ENCODE measurements at places on chromosomes 1 and 21.

- no peak for DNase-seq
Measured at GRCh38 chr1:61910035-61910434, 167.8 kb downstream of the PATJ start.

DNA sequence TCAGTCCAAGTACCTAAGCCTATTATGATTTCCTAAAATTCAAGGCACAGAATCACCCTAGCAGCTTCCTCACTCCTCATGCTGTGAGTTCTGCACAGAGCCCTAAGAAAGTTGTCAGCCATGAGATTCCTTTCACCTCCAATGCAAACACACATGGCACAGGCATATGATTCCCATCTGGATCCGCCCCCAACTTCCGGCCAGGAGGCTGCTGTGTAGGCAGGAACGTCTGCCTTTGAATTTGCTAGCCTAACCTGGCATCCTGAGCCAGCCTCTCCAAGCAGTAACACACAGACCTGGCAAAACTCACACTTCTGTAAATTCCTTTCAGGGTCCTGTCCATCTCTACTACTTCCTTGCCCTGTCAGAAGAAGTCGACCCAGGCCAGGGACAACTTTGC is 521.1 kb upstream of the BEND5 start:
- DNase-seq: no peak

- DNase-seq: no peak
Measured at GRCh38 chr1:155073377-155074242, 5.0 kb upstream of the EFNA3 start.

DNA sequence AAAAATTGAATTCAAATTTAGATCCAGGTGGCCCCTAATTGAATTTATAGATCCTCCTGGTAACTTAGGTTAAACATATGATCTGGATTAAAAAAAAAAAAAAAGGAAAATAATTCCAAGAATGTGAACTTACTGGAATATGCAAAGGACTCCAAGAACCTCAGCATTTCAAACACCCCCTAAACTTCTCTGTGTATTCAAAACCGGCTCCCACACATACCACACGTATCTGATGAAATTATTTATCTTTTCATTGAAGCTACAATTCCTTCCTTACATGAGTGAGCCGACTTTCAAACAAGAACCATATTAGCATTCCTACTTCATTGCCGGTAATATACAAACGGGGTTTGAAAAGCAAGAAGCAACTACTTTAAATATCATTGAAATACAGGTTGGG is 61.4 kb upstream of the FMN2 start:
- DNase-seq: no peak

DNA sequence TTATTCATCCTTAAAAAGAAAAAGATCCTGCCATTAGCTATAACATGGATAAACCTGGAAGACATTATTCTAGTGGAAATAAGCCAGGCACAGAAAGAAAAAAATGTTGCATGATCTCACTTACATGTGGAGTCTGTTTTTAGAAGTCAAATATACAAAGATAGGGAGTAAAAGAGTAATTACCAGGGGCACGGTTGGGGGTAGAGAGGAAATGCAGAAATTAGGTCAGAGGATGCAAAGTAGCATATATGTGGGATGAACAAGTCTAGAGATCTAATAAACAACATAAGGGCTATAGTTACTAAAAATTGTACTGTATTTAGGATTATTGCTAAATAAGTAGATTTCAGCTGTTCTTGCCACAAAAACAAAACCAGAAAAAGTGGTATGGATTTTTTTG is 61.4 kb upstream of the CD53 start:
- no peak for DNase-seq

DNA sequence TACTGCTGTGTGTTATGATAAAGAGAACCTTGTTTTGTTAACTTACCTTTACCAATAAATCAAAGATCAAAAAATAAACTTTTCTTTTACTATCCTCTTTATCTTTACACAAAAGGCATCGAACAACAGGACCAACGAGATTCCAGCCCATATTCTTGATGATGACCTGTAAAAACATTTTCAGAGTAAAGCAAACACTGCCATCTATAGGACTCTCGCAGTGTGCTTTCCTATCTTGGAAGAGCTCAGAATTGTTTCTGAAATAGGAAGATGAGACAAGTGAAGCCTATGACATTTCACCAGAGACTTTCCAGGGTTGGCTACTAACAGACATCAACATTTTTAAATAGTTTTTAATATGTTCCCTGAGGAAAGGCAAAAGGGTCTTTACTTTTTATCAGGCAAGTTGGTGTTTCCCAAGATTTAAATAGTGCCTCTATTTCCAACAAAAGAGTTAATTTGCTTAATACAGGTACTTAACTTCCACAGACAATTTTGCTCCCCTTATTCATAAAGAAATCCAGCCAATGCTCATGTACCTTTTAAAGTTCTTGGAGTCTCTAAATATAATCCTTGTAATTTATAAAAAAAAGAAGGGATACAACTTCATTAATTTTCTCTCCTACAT is 7.3 kb downstream of the GLMN start:
- DNase-seq: peak; percentile 59

- no peak for DNase-seq
Measured at GRCh38 chr1:84720221-84720780, 30.0 kb upstream of the SSX2IP start.

DNA sequence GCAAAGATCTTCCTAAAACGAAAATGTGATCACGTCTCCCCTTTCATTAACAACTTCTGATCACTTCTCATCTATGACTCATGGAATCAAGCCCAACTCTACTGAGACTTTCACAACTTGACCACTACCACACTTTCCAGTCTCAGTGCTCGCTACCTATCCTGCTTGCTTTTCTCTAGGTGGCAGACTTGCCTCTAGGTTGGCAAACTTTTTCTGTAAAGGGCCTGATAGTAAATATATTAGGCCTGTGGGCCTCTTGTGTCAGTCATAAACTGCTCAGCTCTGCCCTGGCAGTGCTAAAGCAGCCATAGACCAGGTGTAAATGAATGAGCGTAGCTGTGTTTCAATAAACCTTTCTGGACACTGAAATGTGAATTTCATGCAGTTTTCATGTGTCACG is 21.5 kb upstream of the HMGB4 start:
- DNase-seq: no peak

DNA sequence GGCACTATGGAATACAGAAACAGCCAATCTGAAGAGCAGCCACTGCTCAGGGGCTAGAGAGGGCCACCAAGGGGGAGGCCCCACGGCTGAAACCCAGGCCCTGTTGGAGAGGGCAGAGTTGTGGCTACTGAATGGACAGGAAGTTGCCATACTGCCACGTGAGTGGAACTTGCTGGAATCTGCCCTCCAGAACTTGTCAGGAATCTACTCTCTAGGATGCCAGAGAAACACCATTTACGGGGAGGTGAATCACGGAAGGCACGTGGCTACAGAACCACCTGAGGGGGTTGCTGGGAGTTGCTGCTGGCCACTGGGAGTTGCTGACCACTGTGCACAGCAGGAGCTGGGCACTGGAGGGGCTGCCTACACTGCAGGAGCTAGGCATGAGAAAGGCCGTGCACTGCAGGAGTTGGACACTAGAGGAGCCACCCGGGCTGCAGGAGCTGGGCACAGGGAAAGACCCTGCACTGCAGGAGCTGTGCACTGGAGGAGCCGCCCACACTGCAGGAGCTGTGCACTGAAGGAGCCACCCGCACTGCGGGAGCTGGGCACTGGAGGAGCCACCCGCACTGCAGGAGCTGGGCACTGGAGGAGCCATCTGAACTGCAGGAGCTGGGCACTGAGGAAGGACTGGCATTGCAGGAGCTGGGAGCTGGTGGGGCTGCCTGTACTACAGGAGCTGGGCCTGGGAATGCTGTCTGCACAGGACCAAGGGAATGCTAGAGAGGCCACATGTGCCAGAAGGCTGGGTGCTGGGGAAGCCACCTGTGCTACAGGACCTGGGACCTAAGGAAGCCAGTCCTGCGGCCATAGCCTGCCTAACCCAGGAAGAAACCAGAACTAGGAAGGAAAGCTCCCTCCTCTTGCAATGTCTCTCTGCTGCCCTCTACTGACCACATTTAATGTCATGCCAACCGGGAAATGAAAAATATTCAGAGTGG is 343.4 kb downstream of the MATN1 start:
- DNase-seq: peak; percentile 73

DNA sequence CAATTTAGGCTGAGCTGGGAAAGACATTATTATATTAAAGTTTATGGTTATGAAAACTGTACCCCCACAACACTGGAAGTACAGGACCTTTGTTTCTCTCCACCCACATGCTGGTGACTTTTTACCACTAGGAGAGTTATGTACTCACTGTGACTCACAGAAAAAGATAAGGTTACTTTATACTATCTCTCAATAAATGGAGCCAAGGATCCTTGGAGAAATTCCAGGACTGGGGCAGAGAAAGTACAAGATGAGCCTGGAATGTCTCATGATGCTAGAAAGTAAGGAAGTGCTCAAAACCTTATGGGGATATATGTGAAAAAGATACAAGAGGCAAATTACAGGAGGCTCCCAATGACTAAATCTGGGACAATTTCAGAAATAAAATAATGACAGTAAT is 63.9 kb upstream of the C1orf105 start:
- DNase-seq: no peak

GRCh38 chr1:224615861-224616755 is at the start of gene CNIH3:
Gene CNIH3 (plus strand): TSS chr1:224616317. CDS start chr1:224617175, 858 bp downstream.
- DNase-seq: peak; percentile 57

DNA sequence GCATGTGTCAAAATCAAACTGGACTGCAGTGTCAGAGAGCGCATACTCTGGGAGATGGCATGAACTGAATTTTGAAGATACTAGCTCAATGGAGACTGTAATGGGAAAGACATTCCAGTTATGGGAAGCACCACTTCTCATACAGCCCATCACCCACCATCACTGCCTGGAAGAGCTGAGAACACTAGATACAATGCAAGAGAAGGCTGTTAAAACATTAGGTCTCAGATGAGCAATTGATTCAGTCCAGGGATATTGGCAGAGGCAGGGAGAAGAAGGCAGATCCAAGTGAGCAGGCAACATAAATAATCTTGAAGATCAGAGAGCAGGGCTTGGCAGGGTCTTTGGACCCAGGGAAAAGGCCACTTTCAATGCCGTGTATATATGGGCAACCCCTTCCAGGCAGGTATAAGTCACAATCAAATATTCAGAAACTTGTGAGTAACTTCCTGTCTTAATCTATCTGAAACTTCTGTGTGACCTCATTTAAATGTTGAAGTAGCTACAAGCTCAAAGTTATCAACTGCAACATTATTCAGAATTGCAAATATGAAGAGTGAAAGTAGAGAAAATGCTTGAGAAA is 290.3 kb upstream of the SGIP1 start:
- DNase-seq: no peak

GRCh38 chr1:207051191-207051943 is at the start of gene YOD1:
Gene YOD1 (minus strand): TSS chr1:207051208. CDS start chr1:207051030, 178 bp downstream.
- DNase-seq: no peak

- DNase-seq: peak; percentile 12
Measured at GRCh38 chr1:15153842-15154479, 414 bp downstream of the TMEM51 start.

DNA sequence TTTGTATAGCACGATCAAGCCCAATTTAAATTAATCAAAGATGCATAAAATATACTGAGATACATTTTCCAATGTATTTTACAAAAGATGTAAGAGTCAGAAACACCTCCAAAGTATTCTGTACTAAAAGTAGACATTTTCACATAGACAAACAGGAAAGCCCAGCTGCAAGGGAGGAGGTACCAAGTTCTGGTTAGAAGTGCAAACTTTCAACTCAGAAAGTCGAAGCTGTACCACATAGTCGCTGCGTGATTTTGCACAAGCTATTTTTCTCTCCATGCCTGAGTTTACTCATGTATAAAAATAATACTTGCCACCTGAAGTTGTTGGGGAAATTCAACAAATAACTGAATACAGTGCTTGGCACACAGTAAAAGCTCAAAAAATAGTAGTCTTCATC is 5.6 kb upstream of the HNRNPU start:
- no peak for DNase-seq

DNA sequence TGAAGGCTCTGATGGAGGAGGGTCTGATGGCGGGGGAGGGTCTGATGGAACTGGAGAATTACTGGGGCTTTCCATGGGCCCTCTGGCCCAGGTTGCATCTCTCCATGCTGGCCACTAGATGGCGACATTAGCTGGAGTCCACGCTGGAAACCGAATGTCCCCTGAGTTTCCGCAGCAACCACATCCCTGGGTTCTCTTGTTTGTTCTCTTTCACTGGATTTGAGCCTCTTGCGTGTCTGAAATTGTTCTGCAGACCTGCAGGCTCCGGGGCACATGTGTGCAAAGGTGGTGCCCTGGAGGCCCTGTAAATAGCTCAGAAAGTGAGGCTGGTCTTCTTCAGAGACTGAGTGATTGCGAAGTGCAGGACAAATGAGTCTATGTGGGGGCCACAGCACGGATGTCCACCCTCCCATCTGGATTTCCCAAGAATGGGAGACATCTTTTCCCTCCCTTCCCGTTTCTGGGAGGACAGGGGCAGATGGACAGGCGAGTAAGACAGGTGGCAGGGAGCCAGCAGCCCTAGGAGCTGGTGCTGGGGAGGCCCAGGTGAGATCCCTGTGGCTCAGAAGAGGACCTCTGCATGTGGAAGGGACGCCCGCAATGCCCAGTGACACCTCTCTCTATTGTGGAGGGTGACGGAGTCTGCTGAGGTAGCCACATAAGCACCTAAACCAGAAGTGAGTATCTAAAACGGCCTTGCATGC is 73.2 kb upstream of the ABCG1 start:
- peak; percentile 70 for DNase-seq

GRCh38 chr1:33716976-33717688 is 146.7 kb upstream of the HMGB4 start:
- no peak for DNase-seq

GRCh38 chr1:219963432-219963831 is 35.1 kb upstream of the SLC30A10 start:
- DNase-seq: no peak

DNA sequence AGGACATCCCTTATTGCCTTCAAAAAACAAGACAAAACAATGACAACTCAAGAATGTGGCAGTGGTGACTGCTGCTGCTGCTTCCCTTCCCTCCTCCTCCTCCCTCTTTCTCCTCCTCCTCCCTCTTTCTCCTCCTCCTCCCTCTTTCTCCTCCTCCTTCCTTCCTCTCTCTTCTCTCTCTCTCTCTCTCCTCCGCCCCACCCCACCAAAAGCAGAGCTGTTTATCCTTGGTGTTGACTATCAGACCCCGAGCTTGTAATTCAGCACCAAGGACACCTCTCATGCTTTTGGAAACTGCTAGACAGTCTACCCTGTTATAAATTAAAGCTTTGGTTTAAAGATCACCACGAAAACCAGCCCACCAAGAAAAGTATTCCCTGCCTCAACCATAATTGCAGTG is 72.4 kb upstream of the IFNAR2 start:
- DNase-seq: no peak

DNA sequence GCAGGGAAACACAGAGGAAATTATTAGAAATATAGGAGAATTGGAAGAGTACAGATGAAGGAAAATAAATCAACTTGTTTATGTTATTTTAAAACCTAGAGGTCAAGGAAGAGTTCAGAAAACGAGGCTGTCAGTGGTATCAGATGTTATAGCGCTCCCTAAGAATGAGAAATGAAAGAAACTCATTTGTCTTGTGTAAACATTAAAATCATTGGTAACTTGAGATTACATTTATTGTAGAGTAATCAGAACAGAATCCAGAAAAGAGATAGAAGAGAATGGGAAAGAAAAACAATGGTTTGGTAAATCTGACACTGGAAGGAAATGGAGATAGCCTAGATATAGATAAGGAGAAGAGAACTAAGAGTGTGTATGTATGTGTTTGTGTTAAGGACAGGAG is 106.4 kb downstream of the ATF6 start:
- peak; percentile 25 for DNase-seq

- DNase-seq: no peak
Measured at GRCh38 chr1:15669074-15669473, 15.0 kb upstream of the PLEKHM2 start.
